G401 (cell line): ENCODE measurements at places on chromosomes 11 and 22. TPM values are rescaled to one million over a fixed set of nuclear protein-coding genes. Genes with fewer than 3 reads are reported as not detected.

The PAX6 gene
- 2.7 and 3.8 TPM in 2 replicates for total RNA-seq

The MUC5AC gene
- total RNA-seq, result not detected in 2 replicates

The BLID gene
- total RNA-seq, result not detected in 2 replicates

The OR2AG2 gene
- total RNA-seq, result not detected in 2 replicates

The GRM5 gene
- total RNA-seq, result not detected in 2 replicates

The KCNJ1 gene
- not detected in 2 replicates for total RNA-seq

The FAM180B gene
- total RNA-seq, result 0.58 TPM in 1 of 2 replicates, not detected in the other

The OLFML1 gene
- 39.3 and 54.5 TPM in 2 replicates for total RNA-seq

The ATL3 gene
- 26.0 and 40.0 TPM in 2 replicates for total RNA-seq

The SULT4A1 gene
- total RNA-seq, result 5.5 and 9.5 TPM in 2 replicates

The FLRT1 gene
- total RNA-seq, result not detected in 2 replicates
